Esophagus mucosa (tissue), 1 donor: ENCODE measurements at places on chromosomes 2 and 18. TPM values are rescaled to one million over a fixed set of nuclear protein-coding genes. Genes with fewer than 3 reads are reported as not detected.

DNA sequence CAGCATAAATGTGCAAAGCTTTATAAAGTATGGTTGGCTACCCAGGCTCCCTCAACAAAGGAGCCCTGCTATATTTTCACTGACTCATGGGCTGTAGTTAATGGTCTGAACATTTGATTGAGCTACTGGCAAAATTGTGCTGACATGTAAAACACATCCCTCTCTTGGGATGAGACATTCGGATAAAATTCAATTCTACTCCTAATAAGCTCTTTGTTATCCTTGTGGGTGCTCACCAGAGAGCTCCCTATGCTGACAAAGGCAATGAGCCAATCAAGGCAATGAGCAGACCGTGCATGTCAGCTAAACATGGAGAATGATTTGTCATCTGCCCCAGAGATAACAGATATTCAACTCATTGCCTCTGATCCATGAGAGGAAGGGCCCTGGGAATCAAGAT is 27.7 kb downstream of the SERPINB8 start:
- ATAC-seq = no peak

DNA sequence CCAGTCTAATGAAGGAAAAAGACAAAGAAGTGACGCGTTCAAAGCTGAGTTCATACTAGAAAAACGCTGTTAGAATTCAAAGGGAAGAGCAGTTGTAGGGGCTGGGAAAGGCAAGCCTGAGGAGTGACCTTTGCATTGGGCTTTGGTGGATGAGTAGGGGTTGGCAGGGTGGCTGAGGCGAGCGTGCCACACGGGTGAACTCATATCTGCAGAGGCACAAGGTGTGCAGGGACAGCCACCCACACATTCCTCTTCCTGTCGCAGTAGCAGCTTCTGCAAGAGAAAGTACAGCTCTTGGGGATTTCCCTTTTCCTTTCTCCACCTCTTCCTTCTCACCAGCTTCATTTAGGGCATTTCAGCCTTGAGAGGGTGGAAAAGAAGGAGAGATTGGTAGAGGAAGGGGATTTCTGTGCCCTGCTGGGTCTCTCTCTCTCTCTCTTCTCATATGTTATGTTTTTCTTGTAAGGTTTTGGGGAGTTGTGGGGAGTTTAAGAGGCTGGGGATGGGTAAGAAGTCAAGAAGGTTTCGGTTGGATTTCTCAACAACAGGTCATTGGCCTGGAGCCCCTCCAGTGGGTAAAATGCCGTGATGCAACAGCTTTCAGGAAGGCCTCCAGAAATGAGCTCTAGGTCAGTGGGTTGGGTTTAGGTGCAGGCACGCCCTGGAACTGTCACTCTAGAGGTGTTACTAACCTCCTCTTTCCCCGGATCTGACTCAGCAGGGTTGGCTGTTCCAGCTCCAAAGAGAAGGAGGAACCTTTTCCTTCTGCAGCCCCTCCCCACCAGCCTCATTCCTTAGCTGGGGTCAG is 40.1 kb downstream of the ODC1 start:
- peak; percentile 85 for ATAC-seq

GRCh38 chr18:58695772-58696171 is 24.5 kb downstream of the MALT1 start:
- ATAC-seq = no peak

GRCh38 chr2:113080134-113080533 is 12.4 kb downstream of the IL1F10 start:
- ATAC-seq = peak; percentile 40

FBXO11 gene
- 37.1 TPM for total RNA-seq

- no peak for ATAC-seq
These were observed 240.3 kb upstream of the FBXO11 start for GRCh38 chr2:48146552-48146951.

DNA sequence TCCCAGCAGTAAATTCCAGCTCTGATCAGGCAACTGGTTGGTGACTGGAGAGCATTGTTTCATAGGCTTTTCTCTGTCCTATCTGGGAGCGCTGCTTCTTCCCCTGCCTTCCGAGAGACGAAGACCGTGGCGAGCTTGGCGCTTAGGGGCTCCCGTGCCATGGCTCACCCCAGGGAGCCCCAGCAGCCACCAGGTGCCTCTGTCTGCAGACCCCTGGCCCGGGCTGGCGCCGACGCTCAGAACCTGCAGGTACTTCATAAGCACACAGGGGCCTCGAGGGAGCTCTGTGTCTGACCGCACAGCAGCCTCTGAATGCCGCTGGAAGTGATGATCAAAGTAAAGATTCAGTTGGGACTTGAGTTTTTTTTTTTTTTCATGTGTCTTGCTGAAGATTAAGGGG is 19.1 kb upstream of the RBM44 start:
- ATAC-seq = no peak

DNA sequence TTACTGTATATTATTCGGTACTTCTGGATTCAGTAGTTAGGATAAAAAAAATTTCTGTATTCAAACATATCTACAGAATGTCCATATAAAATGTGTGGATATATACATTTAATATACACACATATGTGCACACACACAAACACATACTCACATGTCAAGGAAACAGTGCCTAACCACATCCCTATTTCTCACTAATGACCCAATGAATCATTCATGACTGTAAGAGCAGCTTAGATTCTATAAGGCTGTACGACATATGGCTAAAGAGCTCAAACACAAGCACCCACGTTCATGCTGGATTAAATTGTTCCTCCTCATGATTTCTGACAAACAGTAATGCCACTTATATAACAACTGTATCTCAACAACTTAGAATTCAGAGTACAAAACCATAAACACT is 457.3 kb downstream of the ADCYAP1 start:
- ATAC-seq = no peak

DNA sequence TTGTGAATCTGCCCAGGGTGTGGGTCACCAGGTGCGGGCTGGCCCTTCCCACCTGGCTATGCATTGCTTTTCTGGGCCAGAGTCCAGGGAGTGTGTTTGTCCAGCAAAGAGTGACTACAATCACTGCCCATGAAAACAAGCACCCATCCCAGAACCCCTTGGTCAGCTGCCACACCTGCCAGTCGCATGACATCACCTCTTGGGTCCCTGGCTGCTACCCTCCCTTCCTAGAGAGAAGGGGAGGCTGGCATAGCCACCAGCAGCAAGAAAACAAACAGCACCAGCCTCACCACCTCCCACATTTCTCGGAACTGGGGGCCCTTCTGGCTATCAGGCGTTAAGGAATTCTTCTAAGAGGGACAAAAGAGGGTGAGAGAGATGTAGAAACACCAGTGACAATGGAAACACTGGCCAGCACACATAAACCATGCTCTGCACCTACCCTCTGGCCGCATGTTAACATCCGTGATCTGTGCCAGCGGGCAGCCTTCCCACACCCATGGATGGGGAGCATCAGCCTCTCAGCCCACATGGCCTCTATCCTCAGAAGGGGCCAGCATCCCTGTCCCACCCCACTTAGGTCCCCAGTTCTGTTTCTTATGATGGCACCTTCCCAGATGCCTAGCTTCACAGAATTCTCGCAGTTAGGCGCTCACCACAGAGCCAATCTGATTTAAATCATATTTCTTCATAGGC is 109.7 kb upstream of the GLI2 start:
- peak; percentile 22 for ATAC-seq

DNA sequence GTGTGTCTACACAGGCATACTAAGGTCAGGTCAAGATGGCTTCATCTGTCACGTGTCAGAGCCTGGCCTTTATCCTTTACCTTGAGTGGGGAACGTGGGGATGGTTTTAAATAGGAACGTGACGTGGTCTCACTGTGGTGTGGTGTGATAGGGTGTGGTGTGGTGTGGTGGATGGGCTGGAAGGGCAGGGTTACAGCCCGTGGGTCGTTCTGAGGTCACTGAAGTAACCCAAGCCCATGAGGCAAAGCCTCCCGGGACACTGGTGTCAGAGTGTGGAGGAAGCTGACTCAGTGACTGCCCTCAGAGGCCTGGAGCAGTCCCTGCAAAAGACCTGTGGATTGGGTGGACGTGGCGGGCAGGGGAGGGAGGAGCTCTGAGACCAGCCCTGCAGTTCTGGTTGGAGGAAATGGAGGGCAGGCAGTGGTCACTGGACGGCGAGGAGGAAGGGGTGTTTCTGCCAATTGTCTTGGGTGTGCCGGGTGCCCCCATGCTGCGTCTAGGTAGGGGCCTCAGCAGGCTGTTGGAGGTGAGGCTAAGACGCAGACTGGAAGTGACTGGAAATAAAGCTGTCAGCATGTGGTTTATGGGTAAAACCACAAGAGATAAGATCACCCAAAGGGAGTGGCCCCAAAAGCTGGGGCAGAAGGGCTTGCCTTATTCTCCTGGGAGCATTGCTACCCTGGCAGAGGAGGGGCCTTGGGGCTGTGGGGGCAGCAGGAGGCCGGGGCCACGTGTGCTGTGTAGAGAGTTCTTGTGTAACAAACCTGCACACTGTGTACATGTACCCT is 84.8 kb downstream of the SH3RF3 start:
- peak; percentile 32 for ATAC-seq

DNA sequence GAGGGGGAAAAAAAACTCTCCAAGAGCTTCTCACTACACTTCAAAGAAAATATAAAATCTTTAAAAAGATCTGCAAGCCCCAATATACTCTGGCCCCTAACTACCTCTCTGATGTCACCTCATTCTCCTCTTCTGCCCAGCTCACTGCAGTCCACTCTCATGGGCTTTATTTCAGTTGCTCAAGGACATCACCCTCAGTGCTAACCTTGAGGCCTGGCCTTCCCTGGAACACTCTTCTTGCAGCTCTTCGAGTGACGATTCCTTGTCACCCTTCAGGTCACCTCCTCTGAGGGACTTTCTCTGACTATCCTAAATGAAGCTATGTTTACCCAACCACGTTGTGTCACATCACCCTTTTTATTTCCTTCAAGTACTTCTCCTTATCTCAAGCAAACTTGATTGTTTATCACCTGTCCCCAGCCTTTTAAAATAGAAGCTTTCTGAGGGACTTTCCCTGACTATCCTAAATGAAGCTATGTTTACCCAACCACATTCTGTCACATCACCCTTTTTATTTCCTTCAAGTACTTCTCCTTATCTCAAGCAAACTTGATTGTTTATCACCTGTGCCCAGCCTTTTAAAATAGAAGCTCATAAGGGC is 10.4 kb downstream of the RTTN start:
- ATAC-seq = no peak
